ENCODE measurements at places on chromosomes 7 and 10.

DNA sequence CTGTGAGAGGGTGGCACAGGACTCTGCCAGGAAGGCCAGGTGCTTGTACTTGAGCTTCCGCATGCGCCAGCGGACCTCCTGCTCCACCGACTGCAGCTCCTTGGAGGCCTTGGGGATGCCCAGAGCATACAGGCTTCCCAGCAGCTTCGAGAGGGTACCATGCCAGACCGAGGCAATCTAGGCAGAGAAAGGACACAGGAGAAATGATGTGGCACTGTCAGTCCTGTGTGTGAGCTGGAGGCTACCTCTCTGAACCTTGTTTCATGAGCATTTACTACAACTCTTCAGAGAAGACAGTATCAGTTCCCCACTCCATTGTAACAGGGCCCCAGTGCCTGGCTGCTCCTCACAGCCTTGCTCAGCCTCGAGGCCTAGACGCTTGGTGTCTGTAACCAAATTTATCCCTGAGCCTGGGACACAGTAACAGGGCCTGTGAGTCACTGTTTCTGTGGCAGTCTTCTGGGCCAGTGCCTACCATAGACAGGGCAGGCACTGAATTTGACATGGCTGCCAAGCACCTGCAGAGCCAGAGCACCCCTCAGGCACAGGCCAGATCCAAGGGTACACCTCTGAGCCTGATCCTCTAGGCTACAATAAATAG lies 5.8 kb downstream of the TBRG4 start:
- DNase-seq: no peak

DNA sequence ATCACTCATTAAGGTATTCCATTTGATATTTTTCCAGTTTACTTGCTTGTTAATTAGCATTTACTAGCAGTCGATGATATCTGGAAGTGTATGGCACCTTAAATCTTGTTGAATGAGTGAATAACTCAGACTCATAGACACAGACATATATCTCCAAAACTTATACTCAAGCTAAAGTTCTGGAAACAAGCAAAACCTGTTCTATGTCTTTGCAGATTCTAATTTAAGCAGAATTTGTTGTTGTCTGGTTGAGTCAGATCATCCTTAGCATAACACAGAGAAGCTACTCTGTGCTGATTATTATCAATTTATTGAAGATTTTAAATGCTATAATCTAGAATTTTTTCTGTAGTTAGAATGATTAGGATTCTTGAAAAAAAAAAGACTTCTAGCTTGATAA lies 296.2 kb downstream of the MDFIC start:
- no peak for DNase-seq

DNA sequence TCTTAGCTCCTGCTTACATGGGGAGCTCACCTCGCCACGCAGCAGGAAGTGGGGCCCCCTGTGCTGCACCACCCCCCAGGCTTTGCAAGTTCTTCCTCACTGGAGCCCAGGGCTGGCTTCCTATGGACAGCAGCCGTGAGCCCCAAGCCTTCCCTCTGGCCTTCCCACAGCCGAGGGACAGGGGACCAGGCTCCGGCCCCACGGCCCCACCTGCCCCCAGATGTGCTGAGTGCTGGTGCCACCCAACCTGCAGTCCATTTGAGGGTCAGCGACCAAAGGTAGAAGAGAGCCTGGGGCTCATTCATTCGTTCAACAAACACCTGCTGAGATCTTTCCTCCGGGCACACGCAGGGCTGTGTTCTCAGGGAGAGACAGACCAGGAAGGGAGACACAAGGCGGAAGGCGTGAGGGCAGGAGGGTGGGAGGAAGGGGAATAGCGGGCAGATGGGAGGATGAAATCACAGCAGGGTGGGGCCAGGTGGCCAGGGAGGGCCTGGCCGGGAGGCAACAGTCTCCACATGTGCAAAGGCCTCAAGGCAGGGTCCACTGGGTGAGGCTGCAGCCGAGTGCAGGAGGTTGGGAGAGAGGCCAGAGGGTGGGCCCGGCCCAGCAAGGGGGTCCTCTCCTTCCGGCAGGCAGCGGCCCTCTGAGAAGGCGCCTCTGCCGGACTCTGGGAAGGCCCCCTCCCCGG lies 100.1 kb downstream of the FOXL3 start:
- no peak for DNase-seq

DNA sequence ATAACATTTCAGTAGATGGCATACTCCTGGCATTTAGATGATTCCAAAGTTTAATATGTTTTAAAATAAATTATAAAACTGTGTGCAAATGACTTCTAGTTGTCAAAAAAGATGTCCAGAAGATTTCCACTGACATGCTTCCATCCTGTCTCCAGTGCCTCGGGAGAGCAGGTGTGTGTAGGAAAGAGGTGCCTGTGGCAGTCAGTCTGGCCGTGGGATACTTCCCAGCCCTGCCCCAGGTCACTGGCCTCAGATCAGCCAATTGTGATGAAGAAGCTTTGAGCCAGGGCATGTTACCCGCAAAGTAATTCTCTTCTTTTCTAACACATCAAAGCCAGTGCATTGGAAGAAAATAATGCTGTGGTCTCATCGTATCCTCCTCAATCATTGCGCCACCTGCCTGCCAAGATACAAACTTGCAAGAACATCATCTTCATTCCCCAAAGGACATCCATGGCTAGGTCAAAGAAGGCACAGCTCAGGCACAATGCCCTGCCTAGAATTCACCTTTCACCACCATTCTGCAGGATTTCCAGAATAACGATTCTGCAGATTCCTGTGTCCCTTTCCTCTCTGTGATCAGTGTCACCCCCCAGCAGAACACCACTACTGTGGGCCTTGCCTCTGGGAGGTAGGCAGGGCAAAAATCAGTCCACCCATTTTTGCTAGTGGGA lies 6.3 kb upstream of the KCNMA1 start:
- no peak for DNase-seq

DNA sequence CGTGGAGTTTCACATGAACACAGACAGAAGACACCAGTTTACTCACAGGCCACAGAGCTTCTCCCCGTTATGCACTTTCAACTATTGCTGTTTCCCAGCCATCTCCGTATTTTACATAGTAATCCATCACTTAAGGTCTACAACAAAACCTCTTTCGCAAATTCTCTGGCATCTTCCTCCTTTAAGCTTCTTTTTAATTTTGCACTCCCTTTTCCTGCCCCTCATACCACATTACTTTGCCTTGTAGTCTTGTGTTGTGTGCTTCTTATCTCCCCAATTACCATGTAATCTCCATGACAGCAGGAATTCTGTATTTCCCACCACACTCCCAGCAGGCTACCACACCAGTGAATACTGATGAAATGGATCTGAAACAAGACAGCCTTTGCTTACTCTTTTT lies 87.3 kb downstream of the ODAD2 start:
- DNase-seq: no peak

DNA sequence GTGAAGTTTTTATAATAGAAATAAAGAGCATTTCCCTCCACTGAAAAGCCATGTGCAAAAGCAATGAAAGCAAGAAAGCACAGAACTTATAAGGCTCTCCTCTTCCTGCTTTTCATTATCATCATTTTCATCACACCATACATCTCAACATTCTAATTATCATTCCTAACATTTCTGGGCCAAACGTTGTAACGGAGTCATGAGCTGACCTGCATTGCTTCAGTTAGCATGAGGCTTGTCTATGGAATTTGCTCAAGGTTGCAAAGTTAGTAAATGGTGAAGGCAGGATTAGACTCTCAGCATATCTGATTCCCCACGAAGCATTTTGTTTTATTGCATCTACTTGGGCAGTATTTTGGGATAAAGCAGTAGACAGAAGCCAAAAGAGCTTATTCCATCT lies 11.4 kb downstream of the SCIN start:
- DNase-seq: no peak

DNA sequence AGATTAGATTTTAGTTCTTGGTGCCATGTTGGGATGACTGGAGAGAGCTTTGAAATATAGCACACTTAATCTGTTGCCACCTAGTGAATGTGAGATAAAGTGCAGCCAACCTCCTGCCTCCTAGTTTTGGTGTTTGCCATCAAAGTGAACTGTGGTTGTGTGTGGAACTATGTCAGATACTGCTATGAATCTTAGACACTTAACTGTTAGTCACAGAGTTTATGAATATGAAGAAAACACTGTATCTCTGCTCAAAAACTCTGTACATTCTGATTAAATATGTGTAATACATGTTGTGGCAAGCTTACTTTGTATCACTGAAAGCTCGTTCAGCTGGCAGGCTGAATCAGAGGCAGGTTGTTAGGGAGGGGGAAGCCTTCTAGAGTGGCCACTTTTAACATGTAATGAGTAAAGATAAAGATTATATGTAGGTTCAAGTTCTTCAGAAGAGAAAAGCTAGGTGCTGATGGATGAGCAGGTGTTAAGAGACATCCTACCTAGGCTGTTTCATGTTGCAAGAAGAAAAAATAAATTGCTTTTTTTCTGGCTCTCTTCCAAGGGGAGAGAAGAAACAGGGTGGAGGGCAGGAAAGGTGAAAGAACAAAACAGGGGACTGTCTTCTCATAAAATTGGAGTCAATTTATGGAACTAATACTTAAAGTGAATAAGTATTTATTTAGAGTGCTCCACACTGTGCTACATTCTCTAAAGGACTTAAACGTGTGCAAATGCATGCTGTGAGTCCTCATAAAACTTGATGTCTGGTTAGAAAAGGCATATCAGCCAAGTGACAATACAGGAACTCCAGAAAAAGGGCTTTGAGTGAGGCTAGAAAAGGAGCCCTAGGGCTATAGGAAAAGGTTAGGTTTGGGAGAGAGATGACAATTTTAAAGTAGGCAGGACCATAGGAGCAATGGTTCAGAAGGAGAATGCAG lies 14.1 kb upstream of the LAMB1 start:
- DNase-seq: no peak

- no peak for DNase-seq
Observed at GRCh38 chr7:136049117-136049516, 72.0 kb upstream of the MTPN start.

DNA sequence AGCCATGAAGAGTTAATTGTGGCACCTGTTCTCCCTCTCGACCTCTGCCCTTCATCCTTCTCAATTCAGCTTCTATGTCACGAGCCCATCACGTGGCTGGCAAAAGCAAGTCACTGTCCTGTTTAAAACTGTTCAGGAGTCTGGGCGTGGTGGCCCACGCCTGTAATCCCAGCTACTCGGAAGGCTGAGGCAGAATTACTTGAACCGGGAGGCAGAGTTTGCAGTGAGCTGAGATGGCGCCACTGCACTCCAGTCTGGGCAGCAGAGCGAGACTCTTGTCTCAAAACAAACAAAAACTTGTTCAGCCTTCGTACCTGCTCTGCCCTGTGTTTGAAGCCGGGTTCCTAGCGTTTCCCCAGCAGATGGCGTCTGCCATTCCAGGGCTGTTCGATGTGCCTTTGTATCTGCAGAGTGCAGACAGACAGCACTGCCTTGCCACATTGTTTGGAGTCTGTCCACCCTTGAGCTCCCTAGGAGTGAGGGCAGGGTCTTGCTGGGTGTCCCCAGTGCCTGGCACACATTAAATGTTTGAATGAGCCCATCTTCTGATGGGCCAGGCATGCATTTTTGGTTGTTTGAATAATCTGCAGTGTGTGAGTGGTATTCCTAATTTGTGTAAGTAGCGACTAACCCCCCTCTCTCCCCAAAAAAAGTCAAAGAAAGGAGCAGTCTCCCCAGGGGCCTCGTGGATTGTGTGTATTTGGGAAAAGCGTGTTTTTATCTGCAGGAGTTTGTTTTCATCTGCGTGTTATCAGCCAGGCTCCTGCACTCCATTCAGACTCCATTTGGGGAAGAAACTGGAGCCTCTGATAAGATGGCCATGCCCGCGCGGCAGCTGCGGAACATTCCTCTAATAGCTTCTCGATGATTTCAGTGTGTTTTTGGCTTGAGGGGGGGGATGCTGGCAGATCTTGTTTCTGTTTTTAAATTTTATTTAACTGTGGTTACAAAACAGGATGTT lies 61.2 kb downstream of the DNAJB6 start:
- no peak for DNase-seq

DNA sequence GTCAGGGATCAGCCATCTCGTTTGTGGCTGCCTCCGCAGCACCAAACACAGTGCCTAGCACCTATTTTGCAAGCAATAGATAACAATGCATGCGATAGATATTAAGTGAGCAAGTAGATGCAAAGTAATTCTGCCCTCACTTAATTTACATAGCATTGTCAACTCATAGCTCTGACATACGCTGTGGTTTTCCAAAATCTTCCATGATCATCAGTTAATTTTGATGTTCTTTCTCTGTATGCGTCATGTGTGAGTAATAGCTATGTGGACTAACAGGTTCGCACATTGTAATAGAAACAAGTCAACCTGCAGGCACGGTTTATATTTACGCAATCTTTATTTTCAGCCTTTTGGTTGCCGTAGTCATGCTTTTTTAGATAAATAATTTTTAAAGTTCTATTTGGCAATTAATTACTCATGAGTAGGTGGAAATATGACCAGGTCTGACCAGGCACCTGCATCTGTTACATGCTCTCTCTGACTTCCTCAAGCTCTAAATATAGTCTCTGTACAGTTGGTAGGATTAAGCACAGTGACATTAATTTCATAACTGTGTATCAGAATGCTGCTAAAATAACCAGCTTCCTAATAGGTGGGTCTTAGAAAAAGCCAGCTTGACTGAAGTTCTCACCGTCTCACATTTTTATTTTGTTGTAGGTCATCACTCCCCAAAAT lies 13.3 kb downstream of the MAP3K8 start:
- DNase-seq: no peak

- no peak for DNase-seq
Observed at GRCh38 chr10:131579251-131580071, 267.9 kb upstream of the TCERG1L start.

- DNase-seq: no peak
Observed at GRCh38 chr7:109246330-109247077, 676.8 kb downstream of the DNAJB9 start.

DNA sequence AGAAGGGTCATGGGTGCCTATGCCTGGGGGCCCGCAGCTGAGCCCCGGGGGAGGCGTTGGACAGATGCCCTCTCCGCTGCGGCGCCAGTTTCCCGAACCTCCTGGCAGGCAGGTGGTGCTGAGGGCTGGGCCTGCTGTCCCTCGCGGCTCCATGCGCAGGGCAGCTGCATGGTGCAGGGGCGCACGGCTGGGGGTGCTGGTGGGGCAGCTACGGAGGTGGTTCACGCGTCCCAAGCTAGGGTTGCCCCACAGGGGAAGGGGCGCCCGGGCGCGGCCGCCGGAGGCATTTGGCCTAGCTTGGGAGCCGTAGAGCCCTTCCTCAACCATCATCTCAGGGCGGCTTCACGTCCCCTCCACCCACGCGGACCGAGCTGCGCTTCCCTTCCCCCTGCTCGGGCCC lies 146.0 kb downstream of the CCDC201 start:
- no peak for DNase-seq

GRCh38 chr10:133034092-133034491 lies 53.6 kb upstream of the ADGRA1 start:
- no peak for DNase-seq

- no peak for DNase-seq
Observed at GRCh38 chr10:77387247-77387646, 250.4 kb downstream of the KCNMA1 start.

GRCh38 chr7:158587162-158588084 lies at the start of gene PTPRN2:
Gene PTPRN2, minus strand, starts transcription at chr7:158587823.
- DNase-seq: peak; percentile 52
